Hippocampal formation (tissue), 2 donors: ENCODE measurements at places on chromosomes 3 and 15.

DNA sequence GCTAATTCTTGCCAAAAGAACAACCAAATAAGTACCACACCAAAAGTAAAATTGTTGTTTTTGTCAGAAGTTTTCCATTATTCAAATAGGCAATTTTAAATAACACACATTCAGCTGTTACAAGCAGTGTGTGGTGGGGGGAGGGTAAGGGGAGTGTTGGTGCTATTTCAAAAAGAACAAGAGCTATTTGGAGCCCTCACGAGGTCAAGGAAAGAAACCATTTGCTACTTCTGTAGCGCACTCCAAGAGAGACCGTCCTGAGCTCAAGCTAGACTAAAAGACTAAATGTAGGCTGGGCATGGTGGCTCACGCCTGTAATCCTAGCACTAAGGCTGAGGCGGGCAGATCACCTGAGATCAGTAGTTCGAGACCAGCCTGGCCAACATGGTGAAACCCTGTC, 21.2 kb upstream of the IGF2BP2 start:
- no peak for DNase-seq

DNA sequence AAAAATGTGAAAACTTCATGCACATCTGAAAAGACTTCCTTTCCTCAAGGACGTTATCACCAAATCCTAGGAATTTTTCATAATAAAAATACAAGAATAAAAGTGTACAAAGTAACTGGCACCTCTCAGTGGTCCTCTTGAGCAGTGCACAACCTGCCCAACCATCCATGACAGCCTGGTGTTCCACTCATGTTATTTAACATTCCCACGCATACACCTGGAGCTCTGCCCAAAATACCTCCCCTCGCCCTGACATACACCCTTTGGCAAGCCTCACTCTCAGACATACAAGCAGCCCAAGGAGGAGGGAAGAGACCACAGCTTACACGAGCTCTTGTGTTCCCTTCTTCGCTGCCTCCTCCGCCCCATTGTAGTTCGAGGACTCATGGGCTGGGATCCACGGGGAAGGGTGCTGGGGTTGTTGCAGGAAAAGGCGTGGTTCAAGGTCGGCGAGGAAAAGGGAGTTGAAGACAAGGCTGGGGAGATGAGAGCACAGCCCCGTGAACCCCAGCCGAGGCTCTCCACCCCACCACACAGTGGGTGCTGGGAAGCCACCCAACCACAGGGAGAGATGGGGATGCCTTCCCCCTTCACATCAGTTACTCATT, 23.3 kb downstream of the GRIP2 start:
- no peak for DNase-seq

DNA sequence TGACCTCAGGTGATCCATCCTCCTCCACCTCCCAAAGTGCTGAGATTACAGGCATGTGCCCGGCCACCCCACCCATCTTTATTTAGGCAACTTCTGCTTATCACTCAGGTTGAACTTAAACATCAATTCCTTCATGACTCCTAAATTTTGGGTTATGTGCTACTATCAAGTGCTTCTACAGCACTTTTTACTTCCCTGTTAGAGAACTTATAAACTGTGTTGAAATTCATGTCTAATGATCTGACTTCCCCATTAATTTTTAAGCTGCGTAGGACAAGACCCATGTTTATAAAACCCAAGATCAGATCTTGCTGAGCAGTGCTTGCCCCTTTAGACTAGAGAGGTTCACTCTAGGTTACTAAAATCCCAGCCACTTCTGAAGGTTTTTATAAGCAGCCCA, 266.2 kb upstream of the TPRG1 start:
- no peak for DNase-seq

DNA sequence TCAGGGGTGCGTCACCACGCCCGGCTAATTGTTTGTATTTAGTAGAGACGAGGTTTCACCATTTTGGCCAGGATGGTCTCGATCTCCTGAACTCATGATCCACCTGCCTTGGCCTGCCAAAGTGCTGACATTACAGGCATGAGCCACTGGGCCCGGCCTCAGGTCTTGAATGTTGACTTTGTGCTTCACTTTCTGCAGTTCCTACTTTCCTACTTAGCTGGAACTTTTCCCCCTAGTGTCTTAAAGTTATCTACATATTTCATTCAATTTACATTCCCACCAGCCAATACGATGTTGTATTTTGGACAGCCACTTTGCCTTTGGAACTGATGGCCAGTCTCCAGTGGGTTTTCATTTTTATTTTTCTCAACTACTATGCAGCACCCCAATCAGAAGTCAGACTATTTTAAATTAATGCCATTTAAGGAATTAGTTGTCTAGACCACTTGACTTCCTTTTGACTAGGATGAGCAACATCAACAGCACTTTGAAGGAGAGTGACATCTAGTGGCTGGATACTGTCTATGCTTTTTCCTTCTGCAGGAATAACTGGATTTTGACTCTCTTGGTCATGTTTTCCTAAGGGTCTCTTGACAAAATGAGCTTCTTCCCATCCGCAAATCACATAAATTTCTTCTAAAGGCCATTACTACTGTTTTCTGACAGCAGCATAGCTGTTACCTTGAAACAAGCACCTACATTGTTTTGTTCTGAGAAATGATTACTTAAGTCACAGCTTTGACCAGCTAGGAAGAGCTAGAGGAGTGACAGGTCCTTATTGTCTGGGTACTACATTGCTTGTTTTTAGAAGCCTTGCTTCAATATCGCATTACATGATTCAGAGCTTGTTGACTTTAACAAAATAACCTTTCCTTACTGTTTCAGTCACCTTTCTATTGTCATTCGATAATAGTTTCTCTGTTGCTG, 140.2 kb downstream of the ITPR1 start:
- no peak for DNase-seq

DNA sequence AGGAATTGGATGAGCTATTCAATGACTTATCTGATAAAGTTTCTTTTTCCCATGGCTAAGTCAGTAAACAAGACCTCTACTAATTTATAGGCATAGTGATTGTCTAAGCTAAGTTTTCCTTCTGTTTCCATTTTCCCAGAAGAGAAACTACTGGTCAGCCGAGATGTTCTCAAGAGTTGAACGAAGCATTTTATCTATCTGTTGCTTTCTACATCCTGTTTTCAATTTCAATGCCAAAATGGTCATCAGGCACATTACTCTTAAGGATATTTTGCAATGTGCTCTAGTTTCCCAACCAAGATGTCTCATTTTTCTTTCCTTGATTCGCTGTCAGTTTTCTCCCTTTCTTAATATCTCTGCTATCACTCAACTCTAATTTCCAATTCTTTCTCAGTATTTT, 228.7 kb downstream of the MBNL1 start:
- no peak for DNase-seq
